K562 (cell line): ENCODE measurements at places on chromosomes 2 and 18.

DNA sequence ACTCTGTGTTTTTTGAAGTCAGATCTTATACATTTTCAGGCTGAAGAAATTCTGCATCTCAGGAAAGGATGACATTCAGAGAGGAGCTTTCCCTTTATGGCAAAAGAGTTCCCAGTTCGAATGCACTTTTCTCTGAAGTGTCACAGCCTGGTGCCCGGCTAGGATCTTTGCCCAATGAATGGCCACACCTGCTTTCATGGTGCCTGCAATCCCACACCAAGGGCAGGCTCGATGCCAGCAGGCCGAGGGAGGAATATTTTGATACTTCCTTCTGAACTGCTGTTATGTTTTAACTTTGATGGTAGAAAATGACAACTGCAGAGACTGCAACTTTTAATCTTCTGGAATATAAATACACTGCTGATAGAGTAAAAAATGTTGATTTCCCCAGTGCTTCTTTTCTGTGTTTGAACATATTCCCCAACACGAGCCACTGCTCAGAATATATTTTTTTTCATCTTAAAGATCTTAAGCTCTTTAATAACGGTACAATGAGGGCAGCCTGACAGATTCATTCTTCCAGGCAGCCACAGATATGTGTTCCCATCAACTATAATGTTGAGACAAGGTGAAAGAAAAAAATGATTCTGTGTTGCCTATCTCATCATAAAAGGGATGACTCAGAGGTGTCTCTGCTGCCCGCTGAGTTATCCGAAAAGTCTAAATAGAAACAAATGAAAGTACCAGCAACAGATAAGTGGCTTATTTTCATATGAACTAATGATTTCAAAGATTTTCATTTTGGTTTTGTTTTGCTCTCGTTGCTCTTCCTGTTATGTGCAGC is 848.5 kb downstream of the DCDC2C start:
- no peak for DNase-seq

GRCh38 chr2:159944874-159945273 is 117.5 kb downstream of the PLA2R1 start:
- no peak for DNase-seq

DNA sequence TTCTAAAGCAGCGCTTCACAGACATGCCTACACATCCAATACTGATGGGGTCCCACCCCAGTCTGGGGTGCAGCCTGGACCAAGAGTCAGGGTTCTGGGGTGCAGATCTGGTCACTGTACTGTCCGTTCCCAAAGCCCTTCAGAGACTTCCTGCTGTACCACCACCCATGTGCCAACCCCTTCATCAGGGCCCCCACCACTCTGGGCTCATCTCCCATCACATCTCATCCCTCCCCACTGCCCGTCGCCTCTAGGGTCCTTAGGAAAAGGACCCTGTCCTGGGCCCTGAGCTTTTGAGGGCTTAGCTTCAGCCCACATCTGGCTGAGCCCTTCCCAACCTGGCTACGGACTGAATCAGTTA is 37.9 kb upstream of the ID2 start:
- no peak for DNase-seq

DNA sequence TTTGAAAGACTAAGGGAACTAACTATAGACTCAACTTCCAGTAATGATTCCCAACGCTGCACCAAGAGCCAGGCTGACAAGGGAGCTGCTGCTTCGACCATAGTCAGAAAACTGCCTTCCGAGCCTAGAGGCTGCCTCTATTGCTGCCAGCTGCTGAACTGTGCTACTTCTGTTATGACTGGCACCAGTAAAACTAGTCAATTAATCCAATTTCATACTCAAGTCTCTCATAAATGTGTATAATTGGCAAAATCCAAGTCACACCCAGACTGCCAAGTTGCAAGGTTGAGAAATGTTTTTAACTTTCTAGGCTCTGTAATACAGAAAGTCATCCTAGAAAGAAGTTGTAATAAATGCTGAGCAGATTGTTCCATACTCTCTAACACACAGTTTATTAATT is 117.4 kb downstream of the SPOPL start:
- DNase-seq = no peak

GRCh38 chr2:7437716-7438632 is 520.8 kb downstream of the RNF144A start:
- DNase-seq = no peak

GRCh38 chr2:117087535-117088291 is 726.8 kb upstream of the DDX18 start:
- DNase-seq = no peak

GRCh38 chr2:152083202-152083875 is 15.5 kb downstream of the CACNB4 start:
- no peak for DNase-seq

DNA sequence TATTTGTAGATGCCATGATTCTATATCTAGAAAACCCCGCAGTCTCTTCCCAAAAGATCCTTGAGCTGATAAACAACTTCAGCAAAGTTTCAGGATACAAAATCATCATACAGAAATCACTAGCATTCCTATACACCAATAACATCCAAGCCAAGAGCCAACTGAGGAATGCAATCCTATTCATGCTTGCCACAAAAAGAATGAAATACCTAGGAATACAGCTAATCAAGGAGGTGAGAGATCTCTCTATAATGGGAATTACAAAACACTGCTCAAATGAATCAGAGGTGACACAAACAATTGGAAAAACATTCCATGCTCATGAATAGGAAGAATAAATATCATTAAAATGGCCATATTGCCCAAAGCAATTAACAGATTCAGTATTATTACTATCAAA is 551.4 kb upstream of the SLC39A10 start:
- no peak for DNase-seq

- no peak for DNase-seq
These were observed 23.8 kb downstream of the FAP start for GRCh38 chr2:162219426-162219825.

DNA sequence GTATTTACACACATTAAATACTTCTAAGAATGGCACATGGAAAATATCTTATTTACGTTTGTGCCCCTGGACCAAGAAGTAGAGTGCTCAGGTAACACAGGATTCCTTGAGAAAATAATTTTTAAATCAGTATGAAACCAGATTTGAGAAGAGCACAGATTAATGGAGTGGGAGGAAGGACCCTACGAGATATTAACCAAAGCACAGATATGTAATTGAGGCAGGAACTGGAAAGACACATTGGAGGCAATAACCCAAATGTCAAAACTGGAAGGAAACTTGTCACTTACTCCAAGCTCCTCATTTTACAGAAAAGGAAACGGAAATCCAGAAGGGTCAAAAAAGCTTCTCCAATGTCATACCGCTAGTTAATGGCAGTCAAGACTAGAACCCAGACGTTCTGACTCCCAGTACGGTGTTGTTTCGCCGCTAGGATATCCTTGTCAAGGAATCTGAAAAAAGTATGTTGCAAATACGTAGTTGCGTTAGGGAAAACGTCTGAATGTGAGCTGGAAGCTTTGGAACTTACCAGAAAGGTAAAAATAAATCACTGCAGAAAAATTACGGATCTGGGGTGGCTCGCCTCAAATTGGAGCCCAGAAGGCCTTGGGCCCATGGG is 634 bp downstream of the MTIF2 start:
- DNase-seq = no peak

DNA sequence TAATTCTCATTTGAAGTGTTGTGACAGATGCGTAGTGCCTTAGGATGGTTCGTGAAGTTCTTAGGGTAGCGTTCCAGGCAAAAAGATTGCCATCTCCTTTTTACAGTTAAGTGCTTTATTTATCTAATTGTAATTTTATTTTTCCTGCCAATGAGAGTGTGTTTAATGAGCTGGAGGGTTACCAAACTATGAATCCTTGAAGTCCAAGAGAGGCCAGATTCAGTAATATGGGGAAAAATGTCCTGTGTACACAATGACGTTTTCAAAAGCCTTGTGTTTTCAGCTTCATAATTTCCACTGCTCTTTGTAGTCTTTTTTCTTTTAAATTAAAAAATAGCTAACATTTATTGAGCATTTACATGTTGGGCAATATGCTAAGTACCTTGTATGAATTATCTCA is 23.8 kb downstream of the ACYP2 start:
- no peak for DNase-seq

DNA sequence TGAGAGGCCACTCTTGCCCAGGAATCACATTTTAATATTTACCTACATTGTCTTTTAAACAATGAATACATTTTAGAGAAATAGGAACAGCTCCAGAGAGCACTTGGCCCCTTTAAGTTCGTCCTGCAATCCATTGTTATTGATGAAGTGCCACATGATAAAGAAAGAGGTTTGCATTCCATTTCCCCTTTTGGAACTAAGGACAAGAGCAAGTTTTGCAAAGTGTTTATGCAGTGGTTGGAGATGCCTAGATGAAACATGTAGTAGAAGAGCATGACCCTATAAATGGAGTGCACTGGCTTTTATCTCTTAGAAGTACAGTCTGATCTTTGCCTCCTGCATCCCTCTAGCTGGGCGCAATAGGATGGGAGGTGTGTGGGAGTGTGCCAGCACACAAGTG is 118.7 kb upstream of the CNTNAP5 start:
- no peak for DNase-seq

GRCh38 chr18:21894619-21895367 is 154.2 kb downstream of the MIB1 start:
- no peak for DNase-seq

DNA sequence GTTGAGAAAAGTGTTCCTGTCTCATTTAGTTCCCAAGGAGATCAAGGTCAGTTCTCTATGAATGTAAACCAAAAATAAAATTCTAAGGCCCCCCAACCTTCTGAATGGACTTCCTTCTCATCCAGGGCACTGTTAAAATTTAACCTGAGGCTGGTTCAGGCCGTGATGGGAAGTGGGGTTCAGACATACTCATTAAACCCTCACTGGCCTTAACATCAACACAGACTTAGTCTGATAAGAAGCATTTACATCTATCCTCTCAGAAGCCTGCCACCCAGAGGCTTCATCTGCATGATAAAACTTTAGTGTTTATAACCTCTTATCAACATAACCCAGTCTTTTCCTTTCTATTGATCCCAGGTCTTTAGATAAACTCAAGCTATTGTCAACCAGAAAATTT is 22.4 kb downstream of the ITSN2 start:
- DNase-seq = peak; percentile 44

GRCh38 chr2:240727913-240728312 is 36.2 kb downstream of the AQP12A start:
- no peak for DNase-seq

GRCh38 chr2:105593221-105593967 is 151.3 kb upstream of the NCK2 start:
- no peak for DNase-seq

GRCh38 chr2:45614871-45615415 is 3.9 kb upstream of the SRBD1 start:
- DNase-seq = no peak
